Stomach (tissue), 19 donors: ENCODE measurements at places on chromosomes 4 and X. TPM values are rescaled to one million over a fixed set of nuclear protein-coding genes. Genes with fewer than 3 reads are reported as not detected.

GRCh38 chr4:181688432-181688831 is 554.8 kb upstream of the TENM3 start:
- no peaks in the 10 kb centered on the region for H3K4me1 ChIP-seq
- H3K36me3 ChIP-seq, result no peaks in the 10 kb centered on the region
- no peaks in the 10 kb centered on the region for H3K27me3 ChIP-seq
- H3K27ac ChIP-seq, result no peak overlapping the region

- H3K36me3 ChIP-seq, result no peaks in the 10 kb centered on the region
- DNase-seq, result no peak
- H3K27ac ChIP-seq, result peak overlapping the region; percentile 31
- H3K4me3 ChIP-seq, result no peak overlapping the region
- no peaks in the 10 kb centered on the region for H3K27me3 ChIP-seq
These were observed 14.5 kb upstream of the MED14 start for GRCh38 chrX:40749681-40750494.

- no peak for DNase-seq
- H3K27me3 ChIP-seq, result no peaks in the 10 kb centered on the region
- H3K27ac ChIP-seq, result peak overlapping the region; percentile 72
- H3K4me1 ChIP-seq, result peaks cover 12% of the 10 kb centered on the region
These were observed 37.9 kb upstream of the RASL11B start for GRCh38 chr4:52824270-52824602.

The OTC gene
- total RNA-seq, result not detected

The REPS2 gene
- 22.5 TPM for total RNA-seq

The TCEAL2 gene
- not detected for total RNA-seq

GRCh38 chrX:101219116-101219863 is at the start of gene DRP2:
TSS of gene DRP2 (plus strand) at chrX:101219786. CDS start at chrX:101231648, 11,862 bp downstream.
- H3K27me3 ChIP-seq, result no peaks in the 10 kb centered on the region
- no peak within 1 kb of the TSS for H3K27ac ChIP-seq
- no peaks in the 10 kb centered on the region for H3K36me3 ChIP-seq
- no peak within 1 kb of the TSS for H3K4me3 ChIP-seq
- no peak for DNase-seq

The PRKG2 gene
- total RNA-seq, result not detected

GRCh38 chr4:20248155-20248558 is 3.5 kb upstream of the SLIT2 start:
- H3K27me3 ChIP-seq, result peaks cover 13% of the 10 kb centered on the region
- no peak overlapping the region for H3K27ac ChIP-seq
- H3K36me3 ChIP-seq, result no peaks in the 10 kb centered on the region
- peaks cover 24% of the 10 kb centered on the region for H3K4me1 ChIP-seq

DNA sequence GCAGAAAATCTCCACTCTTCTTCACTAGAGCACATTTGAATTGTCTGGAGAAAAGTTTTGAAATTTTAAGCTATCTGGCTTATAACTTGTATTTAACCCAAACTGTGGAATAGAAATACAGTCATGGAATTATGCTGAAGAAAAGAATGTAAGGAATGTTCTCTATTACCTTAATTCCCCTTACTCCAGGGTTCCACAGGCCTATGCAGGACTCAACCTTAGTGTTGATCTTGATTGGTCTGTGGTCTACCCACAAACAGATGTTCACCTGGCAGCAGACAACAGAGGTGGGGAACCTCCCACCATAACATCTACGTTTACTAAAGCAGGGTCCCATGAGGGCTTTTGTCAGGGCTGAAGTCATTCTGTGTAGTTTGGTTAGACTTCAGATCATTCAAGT is 189.3 kb upstream of the GPRIN3 start:
- no peaks in the 10 kb centered on the region for H3K27me3 ChIP-seq
- H3K36me3 ChIP-seq, result no peaks in the 10 kb centered on the region
- H3K4me1 ChIP-seq, result peaks cover 5% of the 10 kb centered on the region
- H3K27ac ChIP-seq, result peak overlapping the region; percentile 65

The SHROOM2 gene
- 4.7 TPM for total RNA-seq

GRCh38 chrX:53262918-53263394 is 18.4 kb downstream of the IQSEC2 start:
- peaks cover 9% of the 10 kb centered on the region for H3K4me1 ChIP-seq
- no peaks in the 10 kb centered on the region for H3K36me3 ChIP-seq
- no peak for DNase-seq
- no peaks in the 10 kb centered on the region for H3K27me3 ChIP-seq
- H3K4me3 ChIP-seq, result no peak overlapping the region
- peak overlapping the region; percentile 7 for H3K27ac ChIP-seq

The HSD17B11 gene
- 63.8 TPM for total RNA-seq

The FGF16 gene
- 0.73 TPM for total RNA-seq

The PF4V1 gene
- not detected for total RNA-seq

DNA sequence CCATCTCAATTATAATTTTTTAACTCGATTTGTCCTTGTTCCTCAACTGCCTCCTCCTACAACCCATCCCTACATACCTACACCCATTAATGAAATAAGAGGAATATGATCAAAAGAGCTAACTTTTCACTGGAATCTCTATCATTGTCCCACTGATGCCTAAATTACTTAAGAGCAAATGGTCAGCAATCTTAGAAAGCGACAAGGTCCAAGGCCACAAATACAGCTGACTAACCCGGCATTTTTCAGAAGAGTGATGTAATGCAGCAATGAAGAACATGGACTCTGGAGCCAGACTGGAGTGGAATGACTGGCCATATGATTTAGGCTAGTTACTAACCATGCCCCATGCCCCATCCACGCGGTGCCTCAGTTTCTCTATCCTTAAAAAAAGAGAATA is 56.2 kb downstream of the PPA2 start:
- no peak overlapping the region for H3K4me3 ChIP-seq
- no peak for DNase-seq
- H3K4me1 ChIP-seq, result no peaks in the 10 kb centered on the region
- H3K36me3 ChIP-seq, result peaks cover 39% of the 10 kb centered on the region
- H3K27ac ChIP-seq, result no peak overlapping the region

DNA sequence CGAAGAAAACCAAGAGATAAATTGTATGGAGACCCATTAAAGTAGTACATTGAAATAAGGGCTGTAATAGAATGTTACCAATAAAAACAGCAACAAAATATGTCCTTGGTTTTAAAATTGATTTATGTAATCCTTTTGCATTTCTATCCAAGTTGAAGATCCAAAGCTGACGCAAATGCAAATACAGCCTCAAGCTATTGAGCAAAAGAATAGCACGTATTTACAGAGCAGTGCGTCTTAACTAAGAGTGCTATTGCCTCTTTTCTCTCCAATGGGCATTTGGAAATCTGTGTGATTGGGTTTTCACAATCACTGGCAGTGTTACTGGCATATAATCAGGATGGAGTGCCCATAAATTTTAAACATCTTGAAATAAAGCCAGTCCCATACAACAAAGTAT is 417.4 kb downstream of the TLL1 start:
- H3K27ac ChIP-seq, result no peak overlapping the region
- no peaks in the 10 kb centered on the region for H3K4me1 ChIP-seq
- H3K36me3 ChIP-seq, result no peaks in the 10 kb centered on the region

The NDUFB11 gene
- total RNA-seq, result 45.3 TPM

GRCh38 chrX:10444204-10444603 is 176.2 kb downstream of the MID1 start:
- no peaks in the 10 kb centered on the region for H3K4me1 ChIP-seq
- DNase-seq, result no peak
- no peak overlapping the region for H3K4me3 ChIP-seq
- H3K36me3 ChIP-seq, result peaks cover 6% of the 10 kb centered on the region
- no peaks in the 10 kb centered on the region for H3K27me3 ChIP-seq

GRCh38 chr4:75916091-75916661 is 13.9 kb upstream of the PPEF2 start:
- H3K4me3 ChIP-seq, result no peak overlapping the region
- H3K4me1 ChIP-seq, result peaks cover 6% of the 10 kb centered on the region
- no peak overlapping the region for H3K27ac ChIP-seq
- peak; percentile 83 for DNase-seq
- no peaks in the 10 kb centered on the region for H3K27me3 ChIP-seq
- peaks cover 37% of the 10 kb centered on the region for H3K36me3 ChIP-seq

DNA sequence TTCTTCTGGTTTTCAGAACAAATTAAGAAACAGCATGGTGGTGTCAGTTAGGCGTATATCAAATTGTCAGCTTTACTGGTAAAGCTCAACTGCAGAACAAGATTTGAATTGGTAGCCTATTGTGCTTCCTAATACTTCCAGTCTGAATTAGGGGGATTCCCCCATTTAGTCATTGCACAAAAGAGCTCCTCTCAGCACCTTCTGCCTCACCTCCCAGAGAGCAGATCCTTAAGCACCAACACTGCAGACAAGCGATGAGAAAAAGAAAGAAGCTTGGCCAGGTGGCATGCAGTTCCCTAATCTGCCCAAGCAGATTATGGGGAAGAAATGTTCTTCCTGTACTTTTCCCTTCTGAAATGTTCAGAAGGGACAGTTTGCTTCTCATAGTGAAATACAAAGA is 9.2 kb downstream of the MAP9 start:
- H3K27ac ChIP-seq, result no peak overlapping the region
- DNase-seq, result no peak
- H3K4me3 ChIP-seq, result no peak overlapping the region
- no peaks in the 10 kb centered on the region for H3K27me3 ChIP-seq

DNA sequence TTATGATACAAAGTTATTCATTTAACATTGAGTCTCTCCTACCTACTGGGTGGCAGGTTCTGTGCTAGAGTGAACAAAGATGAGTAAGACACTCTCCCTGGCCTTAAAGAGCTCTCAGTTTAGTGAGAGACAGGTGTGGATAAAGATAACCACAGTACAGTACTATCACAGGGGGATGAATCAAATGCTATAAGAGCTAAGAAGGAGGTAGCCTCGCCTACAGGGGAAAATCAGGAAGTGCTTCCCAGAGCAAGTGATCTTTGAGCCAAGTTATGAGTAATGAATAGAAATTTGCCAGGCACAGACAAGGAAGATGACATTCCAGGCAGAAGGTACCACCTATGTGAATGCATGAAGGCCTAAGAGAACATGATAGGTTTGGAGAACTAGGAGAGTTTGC is 3.4 kb upstream of the IGBP1 start:
- H3K4me3 ChIP-seq, result no peak overlapping the region
- no peak overlapping the region for H3K27ac ChIP-seq
- no peaks in the 10 kb centered on the region for H3K36me3 ChIP-seq
- H3K27me3 ChIP-seq, result no peaks in the 10 kb centered on the region

The MTTP gene
- total RNA-seq, result 0.89 TPM

- no peaks in the 10 kb centered on the region for H3K36me3 ChIP-seq
- H3K4me1 ChIP-seq, result no peaks in the 10 kb centered on the region
- no peak for DNase-seq
- no peaks in the 10 kb centered on the region for H3K27me3 ChIP-seq
- H3K4me3 ChIP-seq, result no peak overlapping the region
These were observed 129.4 kb upstream of the TENT5D start for GRCh38 chrX:80290834-80291233.

The ATXN3L gene
- total RNA-seq, result not detected

GRCh38 chrX:140712413-140713173 is 3.0 kb downstream of the LINC00632 start:
- DNase-seq, result peak; percentile 38
- no peak overlapping the region for H3K27ac ChIP-seq
- peak overlapping the region; percentile 23 for H3K4me3 ChIP-seq
